Left hindlimb (tissue), 1 donor: ENCODE measurements at places on chromosomes 4 and X.

GRCh38 chrX:129641469-129641868, 13.3 kb downstream of the APLN start:
- DNase-seq: no peak

DNA sequence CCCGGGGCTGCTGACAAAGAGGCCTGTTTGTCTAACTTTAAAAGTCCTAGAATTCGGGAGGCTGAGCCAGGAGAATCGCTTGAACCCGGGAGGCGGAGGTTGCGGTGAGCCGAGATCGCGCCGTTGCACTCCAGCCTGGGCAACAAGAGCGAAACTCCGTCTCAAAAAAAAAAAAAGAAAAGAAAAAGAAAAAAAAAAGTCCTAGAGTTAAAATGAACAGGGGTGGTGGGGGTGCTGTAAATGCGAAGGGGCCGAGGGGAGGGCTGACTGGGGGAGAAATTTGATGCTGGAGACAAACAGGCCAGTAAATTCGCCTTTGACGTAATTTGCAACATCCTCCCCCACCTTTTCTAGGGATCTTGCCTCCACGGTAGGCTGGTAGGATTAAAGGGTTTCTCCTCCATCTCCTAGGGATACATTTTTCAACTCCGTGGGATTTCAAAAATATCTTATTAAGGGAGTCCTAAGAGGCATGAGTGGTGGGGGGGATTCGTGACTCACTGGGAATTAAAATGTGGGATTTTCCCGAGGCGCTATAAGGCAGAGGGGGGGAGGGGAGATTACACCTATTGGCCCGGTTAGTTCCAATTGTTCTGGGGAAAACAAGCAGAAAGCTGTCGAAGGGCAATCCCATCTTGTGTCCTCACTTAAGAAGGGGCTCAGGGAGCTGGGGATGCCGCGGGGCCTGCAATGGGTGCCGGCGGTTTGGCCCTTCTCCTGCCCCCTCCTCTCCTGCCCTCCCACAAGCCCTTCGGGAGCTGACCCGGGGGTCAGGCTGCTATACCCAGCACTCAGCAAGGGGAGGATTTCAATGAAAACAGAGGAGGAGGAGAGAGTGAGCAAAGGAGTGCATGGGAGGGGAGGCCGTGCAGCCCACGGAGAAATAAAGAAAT, 3.0 kb upstream of the BCOR start:
- DNase-seq: no peak

DNA sequence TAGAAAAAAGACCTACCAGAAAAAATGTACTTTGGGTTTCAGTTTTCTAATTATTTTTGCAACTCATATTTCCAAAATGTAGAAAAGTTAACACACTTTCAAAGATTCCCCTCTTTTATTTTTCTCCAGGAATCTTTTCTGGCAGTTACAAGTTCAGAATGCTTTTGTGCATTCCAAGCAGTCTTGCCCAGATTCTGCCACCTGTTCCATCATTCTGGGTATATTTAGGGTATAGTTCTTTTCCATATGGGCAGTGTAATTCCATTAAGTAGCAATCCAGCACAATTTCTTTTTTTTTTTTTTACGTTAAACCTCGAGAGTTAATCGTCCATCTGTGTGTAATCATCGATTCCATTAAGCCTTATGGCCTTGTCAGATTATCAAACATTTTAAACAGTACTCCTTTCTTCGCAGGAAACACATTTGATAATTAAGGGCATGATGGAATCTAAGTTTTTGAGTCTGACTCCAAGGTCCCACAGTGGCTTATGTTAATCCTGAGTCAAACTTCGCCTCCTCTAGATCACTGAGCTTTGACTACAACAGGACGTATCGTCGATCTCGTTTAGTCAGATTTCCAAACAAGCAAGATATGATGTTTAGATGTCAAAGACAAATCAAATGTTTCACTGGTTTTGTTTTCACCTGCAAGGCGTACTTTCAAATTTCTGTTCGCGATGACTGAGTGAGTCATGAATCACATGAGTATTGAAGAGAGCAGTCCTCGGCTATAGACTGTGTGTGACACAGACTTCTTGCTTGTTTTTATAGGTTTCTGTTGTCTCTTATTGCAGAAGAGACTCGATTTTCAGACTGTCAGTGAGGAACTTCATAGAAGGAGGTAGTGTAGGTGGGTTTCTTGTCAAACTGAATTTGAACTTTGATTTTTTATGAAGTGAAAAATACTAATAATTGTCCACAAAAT, 118.9 kb upstream of the GK2 start:
- no peak for DNase-seq

DNA sequence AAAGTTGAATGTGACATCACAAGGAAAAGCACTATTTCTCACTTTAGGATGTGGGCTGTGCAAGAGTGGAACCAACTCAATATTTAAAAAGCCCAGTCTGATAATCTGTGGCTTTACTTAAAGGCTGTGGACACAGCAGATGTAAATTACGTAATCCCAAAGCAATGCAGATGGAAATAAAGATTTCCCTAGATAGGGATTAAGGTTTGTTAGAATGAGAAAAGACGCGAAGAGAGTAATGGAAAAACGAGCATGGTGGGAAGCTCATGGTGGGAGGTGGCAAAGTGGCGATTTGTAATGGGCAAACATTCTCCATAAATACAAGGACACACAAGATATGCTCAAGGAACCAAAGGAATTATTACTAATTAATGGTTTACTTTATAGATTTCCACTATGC, 985.5 kb downstream of the FSTL5 start:
- no peak for DNase-seq

DNA sequence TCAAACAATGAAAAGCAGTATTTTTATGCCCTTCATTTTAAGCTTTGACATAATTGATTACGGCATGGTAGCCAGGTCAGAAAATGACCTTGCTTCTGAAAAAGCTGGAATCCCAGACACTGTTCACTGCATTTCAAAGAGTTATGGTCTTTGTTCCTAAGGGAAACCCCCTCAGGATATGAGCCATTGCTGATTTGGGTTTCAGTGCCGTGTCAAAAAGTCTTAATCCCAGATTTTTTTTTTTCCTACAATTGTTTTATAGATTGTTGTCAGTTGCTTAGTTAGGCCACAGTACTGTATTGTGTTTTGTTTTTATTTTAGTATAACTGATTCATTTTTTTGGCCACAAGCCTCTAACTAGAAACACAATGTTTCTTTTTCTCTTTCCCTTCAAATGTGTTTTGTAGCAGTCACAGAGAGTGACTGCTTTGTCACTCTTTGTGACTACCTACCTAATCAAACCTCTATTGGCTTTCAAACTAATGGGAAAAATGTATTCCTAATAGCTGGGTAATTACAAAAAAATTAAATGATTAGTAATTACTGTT, 10.3 kb downstream of the WDR44 start:
- no peak for DNase-seq

DNA sequence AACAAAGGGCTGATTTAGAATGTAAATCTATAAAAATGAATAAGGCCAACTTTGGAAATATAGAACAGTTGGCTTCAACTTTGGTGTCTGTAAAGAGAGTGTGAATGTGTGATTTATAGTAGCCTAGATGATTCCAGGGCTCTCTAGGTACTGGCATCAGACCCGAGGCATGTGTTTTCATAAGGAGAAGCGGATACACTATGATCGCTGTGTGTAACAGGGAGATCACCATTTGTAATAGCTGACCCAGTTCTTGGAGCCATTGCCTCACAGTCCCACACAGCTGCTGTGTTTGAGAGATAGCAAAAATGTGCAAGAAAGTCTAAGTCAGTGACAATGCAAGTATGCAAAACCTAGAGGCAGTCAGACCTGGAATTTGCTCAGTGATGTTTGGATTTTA, 135.1 kb downstream of the REPS2 start:
- DNase-seq: no peak

- DNase-seq: no peak
Observed at GRCh38 chrX:30794497-30794896, 94.6 kb downstream of the TAB3 start.

DNA sequence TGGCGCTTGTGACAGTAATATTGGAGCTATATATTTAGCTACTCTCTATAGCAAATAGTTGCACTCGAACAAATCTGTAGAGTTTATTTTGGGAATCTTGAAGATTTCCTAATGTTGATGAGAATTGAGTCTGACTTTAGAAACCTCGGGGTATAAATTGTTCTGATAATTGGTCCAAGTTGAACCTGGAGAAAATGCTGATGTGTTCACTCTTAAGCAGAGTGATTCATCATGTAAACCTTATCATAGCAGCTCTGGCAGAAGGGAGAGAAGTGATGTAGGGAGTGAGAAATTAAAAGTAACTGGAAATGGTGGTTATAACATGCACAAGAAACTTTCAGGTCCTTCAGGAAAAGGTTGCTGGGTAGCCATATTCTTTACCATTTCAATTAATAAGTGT, 16.4 kb upstream of the SLC4A4 start:
- no peak for DNase-seq

DNA sequence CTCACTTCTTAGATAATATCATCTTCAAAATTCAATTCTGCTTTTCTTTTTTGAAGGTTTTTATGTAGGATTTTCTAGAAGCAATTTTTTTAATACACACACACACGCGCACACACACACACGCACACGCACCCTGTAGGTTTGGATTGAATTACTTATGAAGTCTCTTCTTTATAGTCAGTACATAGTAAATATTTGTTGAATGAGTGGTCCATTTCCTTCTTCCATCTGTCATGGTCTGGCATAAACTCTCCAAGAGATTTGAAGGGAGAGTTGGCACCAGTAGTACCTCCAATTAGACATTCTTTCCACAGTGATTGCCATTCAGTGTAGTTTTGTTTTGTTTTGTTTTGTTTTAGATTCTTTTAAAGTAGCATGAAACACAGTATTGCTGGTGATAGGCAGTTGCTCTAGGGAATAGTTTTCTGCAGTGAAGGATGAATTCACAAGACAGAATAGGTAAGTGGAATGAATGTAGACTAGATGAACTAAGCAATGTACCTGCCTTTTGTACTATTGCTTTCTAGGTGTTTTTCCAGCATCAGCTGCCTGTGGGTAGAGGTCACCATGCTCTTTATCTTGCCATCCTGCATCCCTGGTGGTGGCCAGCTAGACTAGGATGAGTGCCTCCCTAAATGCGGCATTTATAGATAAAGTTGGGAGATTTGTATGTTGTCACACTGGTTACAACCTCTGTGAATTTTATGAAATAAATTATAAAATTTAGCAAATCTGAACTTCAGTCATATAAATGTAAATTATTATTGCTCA, 20.5 kb downstream of the PDLIM5 start:
- DNase-seq: no peak

DNA sequence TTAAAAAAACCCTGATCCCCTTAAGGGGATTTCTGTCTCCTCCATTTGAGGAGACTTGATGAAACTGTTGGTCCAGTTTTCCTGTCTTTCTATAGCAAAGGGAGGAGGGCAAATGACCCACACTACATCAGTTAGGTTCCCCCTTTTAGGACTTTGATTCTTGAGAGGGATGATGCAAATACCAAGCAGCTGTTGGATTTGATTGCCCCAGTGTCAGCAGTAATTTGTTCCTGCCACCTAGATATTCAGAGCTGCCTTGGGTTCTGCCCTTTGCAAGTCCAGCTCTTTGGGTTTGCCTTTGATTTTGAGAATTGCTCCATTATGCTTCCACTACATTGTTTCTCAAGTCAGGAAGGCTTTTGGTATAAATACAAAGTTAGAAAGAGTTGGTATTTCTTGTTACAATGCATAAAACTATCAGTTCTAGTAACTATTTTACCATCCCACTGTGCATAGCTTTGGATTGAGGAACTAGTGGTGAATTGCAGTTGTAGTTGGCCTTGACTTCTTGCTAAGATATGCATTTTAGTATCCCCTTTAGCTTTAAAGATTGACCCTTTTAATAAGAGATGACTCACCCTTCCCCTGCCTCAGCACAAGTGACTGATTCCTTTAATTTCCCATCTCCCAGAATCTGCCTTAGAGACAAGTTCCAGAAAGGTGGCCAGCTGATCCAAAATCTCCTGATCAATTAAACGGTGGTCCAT, 24.3 kb upstream of the ZNF330 start:
- no peak for DNase-seq
